CD8-positive, alpha-beta T cell (primary cell): ENCODE measurements at places on chromosomes 3 and 15.

- DNase-seq: no peak
These were observed 94.4 kb downstream of the AKAP13 start for GRCh38 chr15:85474700-85475316.

DNA sequence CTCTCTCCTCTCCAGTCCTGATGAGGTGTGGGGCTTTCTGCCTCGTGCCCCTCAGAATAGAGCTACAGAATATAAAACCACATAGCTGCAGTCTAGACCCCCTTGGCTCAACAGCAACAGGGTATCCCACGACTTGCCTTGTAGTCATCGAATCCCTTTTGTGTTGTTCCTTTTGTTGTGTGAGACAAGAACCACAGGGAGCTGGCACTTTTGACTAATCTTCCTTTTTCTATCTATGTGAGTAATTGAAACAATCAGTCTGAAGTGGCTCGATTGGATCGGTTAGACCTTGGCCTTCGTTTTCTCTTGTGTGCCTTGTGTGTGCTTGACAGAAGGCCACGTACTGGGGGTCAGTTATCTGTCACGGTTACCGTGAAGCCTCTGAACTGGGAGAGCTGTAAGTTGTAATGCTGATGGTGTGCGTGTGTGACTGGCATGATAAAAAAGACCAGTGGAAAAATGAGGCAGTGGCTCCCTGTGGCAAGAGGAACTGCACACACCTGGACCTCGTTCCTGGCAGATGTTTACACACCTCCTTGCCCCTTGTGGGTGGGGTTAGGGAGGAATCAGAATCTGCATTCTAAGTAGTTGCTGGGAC is 23.2 kb upstream of the IQCF6 start:
- no peak for DNase-seq

GRCh38 chr3:24514119-24514518 is 19.5 kb upstream of the THRB start:
- no peak for DNase-seq

GRCh38 chr3:16279010-16279801 is 14.2 kb downstream of the OXNAD1 start:
- DNase-seq: no peak
